ENCODE measurements at places on chromosomes 3 and 15.

GRCh38 chr15:92631721-92632120, 23.9 kb downstream of the FAM174B start:
- no peak for DNase-seq

DNA sequence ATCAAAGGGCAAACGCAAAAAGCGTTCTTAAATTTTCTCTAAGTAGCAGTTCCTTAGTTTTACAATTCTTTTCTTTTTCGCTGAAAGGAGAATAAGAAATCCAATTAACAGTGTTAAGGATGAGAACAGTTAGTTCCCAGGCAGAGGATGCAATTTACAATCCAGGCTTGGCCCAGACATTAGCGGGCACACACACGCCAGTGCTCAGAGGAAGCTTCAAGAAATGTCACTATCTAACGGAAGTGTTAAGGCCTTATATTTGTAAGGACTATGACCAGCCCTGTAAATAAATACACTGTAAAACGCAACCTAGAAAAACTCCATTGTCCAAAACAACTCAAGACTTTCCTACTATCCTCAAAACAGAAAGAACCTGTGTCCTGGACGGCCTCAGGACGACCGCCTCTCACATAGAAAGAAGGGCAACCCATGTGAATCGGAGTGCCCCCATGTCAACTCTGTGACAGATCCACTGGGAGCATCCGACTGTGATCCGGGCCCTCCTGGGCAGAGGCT, 1.3 kb downstream of the ACAP2 start:
- DNase-seq, result no peak

- DNase-seq, result no peak
Observed at GRCh38 chr3:69890691-69891090, 108.8 kb upstream of the SAMMSON start.

- no peak for DNase-seq
Observed at GRCh38 chr15:43859546-43859945, 32.7 kb downstream of the WDR76 start.

- no peak for DNase-seq
Observed at GRCh38 chr15:53129121-53129904, 339.2 kb upstream of the ONECUT1 start.

- peak; percentile 18 for DNase-seq
Observed at GRCh38 chr15:67066041-67066958, 898 bp downstream of the SMAD3 start.

DNA sequence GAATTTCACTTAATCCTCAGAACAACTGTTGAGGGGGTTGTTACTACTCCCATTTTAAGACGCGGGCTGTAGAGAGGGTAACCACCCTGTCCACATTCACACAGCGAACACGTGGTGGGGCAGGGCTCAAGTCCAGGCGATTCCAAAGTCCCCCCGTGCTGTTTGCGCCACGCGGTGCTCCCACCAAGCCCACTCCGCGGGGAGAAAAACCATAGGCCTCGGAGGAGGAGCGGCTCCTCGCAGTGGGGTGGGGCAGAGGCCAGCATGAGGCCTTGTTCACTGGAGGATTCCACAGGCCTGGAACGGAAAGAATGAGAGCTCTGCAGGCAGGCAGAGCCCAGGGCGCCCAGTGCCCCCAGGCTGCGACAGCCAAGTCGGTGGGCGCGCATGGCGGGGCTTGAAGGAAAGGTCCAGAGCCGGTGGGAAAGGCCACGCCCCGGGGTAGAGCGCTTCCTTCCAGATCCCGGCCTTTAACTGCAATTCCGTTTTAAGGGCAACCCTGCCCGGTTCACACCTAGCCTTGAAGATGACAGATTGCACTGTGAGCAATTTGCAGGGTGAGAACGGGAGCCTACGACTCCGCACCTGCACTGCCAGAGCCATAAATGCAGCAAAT, 161.8 kb upstream of the TBL1XR1 start:
- DNase-seq, result peak; percentile 45

DNA sequence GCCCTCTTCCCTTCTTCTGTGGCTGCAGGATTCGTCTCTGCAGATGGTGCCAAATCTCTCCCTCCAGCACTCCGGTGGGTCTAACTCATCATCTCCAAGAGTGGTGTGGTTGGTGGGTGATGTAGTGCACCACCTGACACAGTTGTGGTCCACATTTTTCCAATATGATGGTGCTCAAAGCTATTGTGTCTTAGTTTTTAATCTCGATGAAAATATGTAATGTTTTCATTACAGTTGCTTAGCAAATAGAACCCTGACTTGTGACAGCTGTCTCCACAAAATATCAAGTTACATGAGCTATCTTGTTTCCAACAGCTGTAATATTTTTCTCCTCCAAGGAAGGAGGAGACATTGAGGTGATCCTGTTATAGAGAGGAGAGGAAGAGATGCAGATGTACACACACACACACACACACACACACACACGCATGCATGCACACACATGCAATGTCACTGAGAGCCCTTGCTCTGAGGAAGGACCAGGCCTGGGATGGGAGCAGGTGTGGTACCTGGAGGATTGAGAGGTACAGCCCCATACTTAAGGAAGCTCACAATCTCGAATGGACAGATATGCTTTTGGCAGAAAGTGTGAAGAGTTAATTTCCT, 15.7 kb upstream of the ESYT3 start:
- DNase-seq, result no peak

DNA sequence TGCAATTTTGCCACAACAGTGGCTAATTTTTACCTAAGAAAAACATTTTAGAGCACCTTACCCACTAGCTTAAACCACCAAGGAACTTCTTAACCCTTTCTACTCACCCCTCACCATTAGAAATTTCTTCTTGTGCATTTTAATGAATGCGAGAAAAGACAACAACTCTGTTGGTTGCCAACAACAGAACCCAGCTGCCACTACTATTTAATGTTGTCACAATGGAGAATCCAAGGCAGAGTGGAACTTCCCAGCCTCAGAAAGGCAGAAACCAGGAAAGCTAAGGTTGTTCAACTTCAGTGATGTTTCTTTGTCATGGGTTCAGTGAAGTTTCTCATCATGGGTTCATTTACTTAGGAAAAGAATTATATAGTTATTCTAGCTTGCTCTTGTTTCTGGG, 325.2 kb upstream of the ARL6 start:
- no peak for DNase-seq

- no peak for DNase-seq
Observed at GRCh38 chr3:72213296-72214065, 428.5 kb upstream of the PROK2 start.

- no peak for DNase-seq
Observed at GRCh38 chr3:56192001-56192400, 276.3 kb downstream of the ERC2 start.

- no peak for DNase-seq
Observed at GRCh38 chr3:126955004-126955790, 27.7 kb upstream of the PLXNA1 start.

- DNase-seq, result no peak
Observed at GRCh38 chr15:80445300-80446041, 41.3 kb downstream of the ARNT2 start.

DNA sequence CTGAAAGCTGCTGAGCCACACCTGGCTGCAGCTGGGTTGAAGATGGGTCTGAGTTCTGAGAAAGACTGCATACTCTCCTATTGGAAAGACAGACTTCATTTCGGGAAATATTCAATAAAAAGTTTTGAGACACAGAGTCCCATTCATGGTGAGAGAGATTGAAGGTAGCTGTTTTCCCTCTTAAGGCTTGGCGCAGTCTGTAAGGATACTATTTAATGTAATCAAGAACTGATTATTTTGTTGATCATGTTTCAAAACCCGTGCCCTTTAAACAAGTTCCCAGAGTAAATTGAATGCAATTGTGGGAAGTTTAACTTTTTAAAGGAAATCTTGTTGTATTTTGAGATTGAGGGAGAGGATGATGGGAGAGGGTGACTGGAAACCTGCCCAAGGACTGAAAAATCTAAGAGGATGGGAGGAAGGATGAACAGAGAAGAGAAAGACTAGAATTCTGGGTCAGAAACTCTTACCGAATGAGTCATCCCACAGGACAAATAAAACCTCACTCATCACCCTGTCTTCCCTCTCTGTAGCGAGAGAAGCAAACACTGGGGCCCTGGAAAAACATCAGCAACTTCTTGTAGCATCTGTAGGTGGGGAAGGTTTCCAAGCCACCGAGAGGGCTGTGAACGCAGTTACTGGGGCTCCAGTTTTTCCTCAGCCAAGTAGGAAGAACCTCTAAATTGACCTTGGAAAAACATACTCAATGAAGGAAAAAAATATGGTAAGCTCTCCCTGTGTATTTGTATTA, 193.2 kb upstream of the TPRG1 start:
- no peak for DNase-seq

GRCh38 chr3:54342676-54343075, 220.3 kb downstream of the CACNA2D3 start:
- no peak for DNase-seq

DNA sequence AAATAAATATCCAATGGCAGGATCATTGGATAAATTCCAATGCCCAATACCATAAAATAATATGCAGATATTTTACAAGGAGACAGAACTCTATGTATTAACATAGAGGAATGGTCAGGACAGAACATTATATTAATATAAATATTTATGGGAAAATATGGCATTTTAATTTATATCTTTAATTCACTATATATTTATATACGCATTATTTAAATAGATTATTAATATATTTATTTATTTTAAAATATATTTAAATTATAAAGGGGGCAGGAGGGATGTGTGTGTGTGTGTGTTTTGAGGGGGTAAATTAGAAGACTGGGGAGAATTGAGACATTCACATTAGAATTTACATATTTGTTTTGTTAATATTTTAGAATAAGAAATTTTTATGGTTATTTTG, 31.6 kb upstream of the CNTN3 start:
- no peak for DNase-seq

GRCh38 chr15:101426761-101427333, 62.7 kb downstream of the PCSK6 start:
- DNase-seq, result no peak

GRCh38 chr15:33296856-33297255, 13.9 kb upstream of the RYR3 start:
- no peak for DNase-seq

DNA sequence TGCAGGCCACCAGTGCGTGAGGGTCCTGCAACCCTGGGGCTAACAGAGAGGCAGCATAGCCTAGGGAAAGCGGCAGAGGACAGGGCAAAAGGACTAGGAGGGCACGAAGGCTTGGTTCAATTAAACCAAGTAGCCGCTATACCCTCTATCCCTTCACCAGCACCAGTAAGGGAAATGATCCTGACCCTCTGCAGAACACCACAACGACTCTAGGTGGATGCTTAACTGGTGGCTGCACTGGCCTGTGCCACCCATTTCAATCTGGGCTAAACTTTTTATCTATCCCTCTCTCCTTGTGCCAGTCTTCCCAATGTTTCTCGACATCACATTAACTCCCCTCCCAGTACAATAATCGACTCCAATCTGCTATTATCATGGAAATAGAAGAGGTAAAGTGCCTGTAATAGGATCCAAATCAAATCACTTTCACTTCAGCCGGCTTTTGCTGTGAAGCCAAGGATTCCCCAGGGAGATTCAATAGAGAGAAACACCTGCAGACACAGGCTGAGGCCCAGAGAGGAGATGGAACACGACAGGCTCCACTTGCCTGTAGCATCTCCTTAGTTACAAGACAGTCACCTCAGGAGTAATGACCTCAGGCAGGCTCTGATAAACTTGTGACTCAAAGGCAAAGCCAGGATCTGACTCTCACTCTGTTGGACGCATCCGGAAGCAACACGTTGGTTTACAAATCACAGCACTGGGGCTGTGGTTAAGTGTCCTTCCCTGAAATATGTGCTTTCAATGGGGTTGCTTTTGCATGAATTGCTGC, 791.6 kb upstream of the ARRDC4 start:
- DNase-seq, result no peak

DNA sequence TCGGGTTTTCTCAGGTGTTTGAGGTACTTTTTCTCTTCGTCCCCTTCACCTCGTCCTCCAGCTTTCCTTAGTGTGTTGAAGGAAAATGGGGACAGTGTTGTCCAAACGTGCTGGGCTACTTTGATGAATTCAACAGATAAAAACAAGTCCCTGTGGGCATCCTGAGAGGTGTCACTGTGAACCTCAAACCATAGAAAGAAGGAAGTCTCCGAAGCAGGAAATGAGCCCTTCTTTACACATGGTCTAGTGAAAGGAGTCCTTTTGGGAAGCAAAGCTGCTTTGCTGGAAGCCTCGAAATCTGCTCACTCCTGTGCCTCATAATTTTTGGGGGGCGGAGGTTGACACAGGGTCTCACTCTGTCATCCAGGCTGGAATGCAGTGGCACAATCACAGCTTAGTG, 10.6 kb downstream of the IL17RB start:
- no peak for DNase-seq

- no peak for DNase-seq
Observed at GRCh38 chr15:58473724-58474123, 41.9 kb downstream of the LIPC start.

GRCh38 chr3:187742351-187743171, 2.7 kb downstream of the BCL6 start:
- DNase-seq, result peak; percentile 30
